ENCODE measurements at places on chromosomes 13 and 19.

DNA sequence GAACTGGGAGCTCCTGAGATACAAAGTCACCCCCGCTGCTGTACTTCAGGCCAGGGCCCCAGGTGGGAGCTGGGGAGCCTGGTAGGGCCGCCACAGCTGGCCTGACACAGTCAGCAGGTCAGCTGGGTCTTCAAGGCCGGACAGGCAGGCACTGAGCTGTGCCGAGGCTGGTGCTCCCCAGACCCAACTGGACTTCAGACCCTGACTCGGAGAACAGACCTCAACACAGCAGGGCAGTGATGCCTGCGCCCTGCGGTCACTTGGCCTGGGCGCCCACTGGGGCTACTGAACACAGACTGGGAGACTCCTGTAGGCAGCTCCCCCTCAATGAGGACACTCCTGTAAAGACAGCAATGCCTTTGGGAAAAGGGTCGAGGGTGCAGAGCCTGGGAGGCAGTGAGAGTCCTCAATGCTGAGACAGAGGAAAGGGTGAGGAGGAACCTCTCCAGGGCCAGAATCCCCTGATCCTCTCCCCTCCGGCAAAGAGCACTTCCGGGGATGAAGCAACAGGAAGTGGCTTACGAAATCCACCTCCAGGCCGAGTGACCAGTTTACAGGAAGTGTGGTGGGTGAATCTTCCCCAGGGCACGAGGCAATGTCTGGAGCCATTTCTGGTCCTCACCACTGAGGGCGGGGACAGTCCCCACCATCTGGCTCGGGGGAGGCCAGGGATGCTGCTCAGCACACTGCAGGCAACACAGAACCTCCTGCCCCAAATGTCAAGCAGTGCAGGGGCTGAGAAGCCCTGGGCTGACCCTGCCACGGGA lies 40.8 kb upstream of the ISYNA1 start:
- peak; percentile 91 for DNase-seq

DNA sequence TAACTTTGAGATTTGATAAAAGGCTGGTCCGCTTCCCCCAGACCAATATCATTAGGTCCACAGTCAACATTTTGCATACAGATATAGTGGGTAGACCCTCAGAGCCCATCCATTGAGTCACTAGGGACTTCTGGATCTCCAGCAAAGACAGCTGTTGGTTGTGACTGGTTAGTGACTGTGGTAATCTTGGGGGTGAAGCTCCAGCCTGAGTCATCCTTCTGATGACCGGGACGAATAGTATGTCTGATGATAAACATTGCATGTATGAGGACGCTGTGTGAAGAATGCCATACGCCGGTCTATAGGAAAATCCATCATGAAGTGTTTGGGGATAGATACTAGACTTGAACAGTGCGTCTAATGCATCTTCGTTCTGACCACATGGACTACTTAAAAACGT lies 307.0 kb downstream of the UQCRFS1 start:
- DNase-seq = no peak

- DNase-seq = no peak
Measured at GRCh38 chr13:103451656-103452055, 385.4 kb upstream of the SLC10A2 start.

DNA sequence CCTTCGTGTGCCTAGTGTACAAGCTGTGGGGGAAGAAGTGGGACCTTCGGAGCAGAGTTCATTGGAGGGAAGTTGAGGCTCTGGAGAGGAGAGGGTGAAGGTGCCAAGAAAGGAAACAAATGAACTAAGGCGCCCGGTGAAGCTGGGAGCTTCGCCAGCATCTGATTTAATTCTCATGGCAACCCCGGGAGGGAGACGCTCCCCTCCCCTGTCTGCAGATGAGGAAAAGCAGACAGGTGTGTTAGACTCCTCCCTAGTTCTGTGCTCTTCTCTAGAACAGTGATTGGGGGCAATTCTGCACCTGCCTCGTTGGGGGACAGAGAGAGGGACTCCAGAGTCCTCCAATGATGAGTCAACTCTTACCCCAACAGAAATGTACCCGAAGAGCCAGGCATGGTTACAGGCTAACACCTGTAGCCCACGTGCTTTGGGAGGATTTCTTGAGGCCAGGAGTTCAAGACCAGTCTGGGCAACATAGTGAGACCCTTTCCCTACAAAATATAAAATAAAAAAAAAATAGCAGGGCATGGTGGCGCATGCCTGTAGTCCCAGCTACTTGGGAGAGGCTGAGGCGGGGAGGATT lies 4.2 kb downstream of the SSC5D start:
- no peak for DNase-seq

GRCh38 chr19:13981467-13981866 lies 24.7 kb downstream of the RFX1 start:
- no peak for DNase-seq

GRCh38 chr13:72246396-72246795 lies 379.4 kb upstream of the DACH1 start:
- DNase-seq = no peak

GRCh38 chr19:15671891-15672579 lies 852 bp upstream of the CYP4F12 start:
- no peak for DNase-seq

- DNase-seq = no peak
Measured at GRCh38 chr13:37561031-37561430, 37.5 kb downstream of the POSTN start.

DNA sequence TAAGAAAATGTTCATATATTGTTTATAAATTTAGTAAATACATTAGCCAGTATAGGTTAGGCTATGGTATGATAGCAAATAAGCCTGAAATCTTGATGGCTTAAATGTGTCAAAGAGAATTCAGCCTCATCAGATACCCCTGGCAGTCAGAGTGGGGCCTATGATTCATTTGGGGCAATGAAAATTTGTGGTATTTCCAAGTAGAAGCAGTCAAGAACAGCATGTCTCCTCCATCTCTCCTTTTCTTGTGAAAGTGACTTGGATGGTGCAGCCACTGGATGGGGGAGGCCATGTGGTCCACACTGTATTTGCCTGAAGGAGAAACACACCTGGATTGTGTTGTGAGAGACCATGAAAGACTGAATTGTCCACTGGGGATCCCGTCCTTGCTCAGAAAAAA lies 82.7 kb downstream of the DLEU7 start:
- no peak for DNase-seq

- DNase-seq = no peak
Measured at GRCh38 chr13:30639671-30640070, 22.0 kb downstream of the USPL1 start.

- DNase-seq = no peak
Measured at GRCh38 chr13:106688940-106689339, 121.0 kb upstream of the ARGLU1 start.

DNA sequence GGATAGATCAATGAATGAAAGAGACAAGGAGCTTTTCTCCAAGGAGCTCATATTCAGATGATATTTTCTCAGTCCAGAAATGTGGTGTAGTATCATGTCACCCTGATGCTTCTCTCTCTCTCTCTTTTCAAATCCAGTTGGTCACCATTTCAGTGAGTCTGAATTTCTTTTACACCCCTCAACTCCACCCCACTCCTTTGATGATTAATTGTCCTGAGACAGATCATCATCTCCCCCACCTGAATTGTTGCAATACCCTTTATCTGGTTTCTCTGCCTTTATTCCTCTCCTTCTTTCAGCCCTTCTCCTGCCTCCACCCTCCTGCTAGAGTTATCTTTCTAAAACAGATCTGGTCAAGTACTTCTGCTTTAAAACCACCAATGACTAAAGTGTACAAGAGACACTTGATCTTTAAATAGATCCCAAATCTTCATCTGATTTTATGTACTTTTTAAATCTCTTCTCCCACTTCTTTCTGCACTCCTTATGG lies 299.8 kb downstream of the KLF5 start:
- DNase-seq = no peak

GRCh38 chr19:30062907-30063649 lies 121.0 kb downstream of the URI1 start:
- no peak for DNase-seq

DNA sequence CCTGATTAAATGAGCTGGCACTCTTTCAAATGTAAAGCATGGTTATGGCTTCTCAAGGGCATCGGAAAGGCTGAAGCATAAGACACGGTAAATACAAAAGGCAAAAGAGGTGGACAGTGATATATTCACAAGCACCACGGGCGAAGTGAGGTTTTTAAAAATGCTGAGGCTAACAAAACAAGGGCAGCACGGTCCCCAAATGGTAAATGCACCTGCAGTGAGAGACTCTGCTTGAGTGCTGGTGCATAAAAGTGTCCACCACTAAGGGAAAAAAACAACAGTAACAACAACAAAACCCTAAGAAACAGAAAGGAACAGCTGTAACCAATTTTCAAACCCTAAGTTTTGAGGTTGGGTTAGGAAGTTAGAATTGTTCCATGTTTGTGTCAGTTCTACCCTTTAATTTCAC lies 234.9 kb downstream of the PCDH9 start:
- no peak for DNase-seq

GRCh38 chr13:98517576-98518310 lies 59.2 kb downstream of the STK24 start:
- no peak for DNase-seq

DNA sequence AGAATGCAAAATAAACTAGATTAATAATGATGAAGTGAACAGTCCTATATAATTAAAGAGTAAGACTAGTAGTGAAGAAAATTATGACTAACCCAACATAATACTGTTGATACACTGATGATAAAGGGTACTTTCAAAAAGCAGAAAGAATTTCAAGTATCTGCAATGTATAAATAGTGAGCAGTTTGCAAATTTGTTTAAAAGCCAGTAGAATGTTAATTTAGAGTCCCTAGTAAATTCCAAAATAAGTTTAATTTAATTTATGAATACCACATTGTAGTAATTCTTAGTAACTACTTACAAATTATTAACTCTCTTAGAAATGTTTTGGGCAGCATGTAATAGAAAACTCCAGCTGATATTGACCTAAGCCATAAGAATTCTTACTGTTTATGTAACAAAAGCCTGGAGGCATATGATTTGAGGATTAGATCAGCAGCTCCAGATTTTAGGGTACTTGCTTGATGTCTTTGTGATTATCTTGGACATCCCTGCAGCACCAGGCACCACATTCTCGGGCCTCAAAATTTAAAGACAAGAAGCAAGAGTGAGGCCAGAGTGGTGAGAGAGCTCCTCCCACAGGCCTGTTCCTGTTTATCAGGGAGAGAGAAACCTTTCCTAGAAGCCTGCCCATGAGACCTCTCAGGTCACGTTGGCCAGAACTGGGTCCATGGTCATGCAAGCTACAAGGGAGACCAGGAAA lies 67.6 kb upstream of the TDRD3 start:
- DNase-seq = peak; percentile 22

Measured in RWPE1 (cell line).